ENCODE measurements at places on chromosomes 11 and 22.
A peak's percentile ranks its signal among the peaks of the same experiment; 100 is the strongest.

DNA sequence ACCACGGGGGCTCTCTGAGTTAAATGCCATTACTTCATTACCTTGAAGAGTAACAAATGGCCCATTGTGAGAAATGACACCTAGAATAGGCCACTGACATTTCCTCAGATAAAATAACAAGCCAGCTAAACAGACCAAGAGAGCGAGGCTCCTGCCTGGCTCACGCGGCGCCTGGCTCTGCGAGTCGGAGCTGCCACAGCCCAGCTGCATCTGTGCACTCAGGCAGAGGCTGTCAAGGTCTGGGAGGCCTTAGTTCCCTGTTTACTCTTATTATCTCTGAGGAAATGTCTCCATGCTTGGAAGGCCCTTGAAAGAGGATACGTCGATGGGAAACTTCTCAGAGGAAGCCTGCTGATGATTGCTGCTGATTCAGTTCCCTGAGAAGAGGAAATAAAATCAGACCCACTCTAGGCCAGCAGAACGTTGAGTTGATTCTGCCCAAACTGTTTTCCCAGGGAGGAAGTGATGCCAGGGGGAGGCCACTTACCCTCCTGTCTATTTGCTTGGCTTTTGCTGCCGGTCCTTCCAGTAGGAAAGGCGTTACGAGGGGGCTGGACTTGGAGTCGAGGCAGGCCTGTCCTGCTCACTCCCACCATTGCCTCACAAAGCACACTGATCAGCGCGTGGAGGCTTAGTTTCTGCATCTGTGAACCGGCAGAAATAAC is 208.8 kb downstream of the TBC1D22A start:
- DNase-seq: peak; percentile 53

- DNase-seq: peak; percentile 32
Observed at GRCh38 chr11:73402834-73403185, 26.6 kb downstream of the RELT start.

GRCh38 chr11:86523738-86524619 is 148.4 kb downstream of the ME3 start:
- no peak for DNase-seq

DNA sequence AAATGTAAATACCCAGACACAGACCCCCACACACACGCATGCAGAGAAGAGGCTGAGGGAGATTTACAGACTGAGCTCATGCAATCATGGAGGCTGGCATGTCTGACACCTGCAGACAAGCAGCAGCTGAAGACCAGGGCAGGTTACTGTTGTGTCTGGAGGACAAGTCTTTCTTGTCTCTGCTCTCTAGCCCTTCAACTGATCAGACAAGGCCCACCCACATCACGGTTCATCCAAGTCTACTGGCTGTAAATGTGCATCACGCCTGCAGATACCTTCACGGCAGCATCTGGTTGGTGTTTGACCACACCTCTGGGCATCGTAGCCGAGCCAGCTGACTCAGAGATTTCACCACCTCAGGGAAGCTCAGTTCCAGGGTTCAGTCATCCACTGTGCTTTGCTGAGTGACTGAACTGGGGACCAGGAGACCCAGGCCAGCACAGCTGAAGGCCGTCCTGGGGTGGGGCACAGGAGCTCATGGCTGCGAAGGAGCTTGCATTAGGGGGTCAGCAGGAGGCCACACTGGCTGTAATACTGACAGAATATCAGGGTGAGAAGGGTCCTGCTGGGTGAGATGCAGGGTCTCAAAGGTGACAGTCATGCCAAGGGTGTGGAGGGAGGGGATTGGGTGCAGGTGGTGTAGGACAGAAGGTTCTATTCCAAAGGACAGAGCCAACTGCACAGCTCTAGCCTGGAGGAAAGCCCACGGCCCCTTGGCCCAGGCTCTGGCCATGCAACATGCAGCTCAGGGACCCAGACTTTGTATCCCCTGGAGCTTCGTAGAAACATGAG is 304.9 kb downstream of the BRD1 start:
- DNase-seq: no peak

- no peak for DNase-seq
Observed at GRCh38 chr11:8531982-8532381, 62.0 kb downstream of the STK33 start.

- no peak for DNase-seq
Observed at GRCh38 chr11:60124802-60125432, 36.5 kb downstream of the MS4A2 start.

GRCh38 chr22:49381595-49382450 is 445.9 kb downstream of the BRD1 start:
- no peak for DNase-seq

DNA sequence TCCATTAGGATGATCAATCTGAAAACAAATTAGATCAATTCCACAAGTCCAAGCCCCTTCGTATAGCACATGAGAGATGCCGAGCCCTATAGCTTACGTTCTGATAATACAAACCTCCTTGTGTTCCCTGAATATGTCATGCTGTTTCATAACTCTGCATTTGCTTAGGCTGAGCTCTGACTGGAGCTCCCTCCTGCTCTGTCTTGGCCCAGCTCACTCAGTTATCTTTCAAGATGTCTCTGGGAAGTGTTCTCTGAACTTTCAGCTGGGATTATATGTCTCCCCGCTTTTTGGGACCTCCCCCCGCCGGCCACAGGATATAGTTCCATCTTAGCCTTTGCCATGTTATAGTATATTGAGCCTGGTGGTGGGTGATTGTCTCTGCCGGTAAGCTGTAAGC is 44.0 kb downstream of the FDX1 start:
- DNase-seq: no peak

DNA sequence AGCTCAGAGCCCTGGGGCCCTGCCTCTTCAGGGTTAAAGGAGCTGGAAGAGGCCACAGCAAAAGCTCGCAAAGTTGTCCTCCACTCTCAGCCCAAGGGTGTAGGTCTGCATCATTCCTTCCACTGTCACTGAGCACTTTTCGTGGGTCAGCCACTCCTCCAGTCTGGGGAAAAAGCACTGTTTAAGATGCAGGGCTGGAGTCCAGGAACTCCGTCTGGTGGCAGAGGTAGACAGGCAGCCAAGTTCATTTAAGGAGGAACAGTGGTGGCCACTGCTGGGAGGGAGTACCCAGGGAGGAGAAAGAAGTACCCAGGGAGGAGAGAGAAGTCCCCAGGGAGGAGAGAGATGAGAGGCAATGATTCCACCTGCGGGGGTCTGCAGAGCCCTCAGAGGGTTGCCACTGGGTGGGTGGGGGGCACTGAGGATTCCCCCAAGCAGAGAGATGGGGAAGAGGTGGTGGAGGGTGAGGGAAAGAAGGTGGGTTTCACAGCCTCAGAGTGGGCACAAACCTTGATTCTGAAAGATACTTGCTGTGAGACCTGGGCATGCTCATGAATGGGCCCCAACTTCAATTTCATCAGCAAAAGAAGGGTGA is 70.0 kb upstream of the B3GAT1 start:
- DNase-seq: no peak

DNA sequence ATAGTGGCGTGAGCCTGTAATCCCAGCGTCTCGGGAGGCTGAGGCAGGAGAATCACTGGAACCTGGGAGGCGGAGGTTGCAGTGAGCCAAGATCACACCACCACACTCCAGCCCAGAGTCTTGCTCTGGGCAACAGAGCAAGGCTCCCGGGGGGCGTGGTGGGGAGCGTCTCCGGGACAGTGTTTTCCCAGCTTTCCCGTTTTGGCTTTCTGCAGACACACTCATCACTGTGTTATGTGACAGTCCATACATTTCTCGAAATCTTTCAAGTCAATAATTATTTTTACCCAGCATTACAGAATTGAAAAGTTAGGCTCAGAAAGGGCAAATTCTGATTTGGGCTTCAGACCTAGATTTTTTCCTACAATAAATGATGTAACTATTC is 31.7 kb downstream of the NEAT1 start:
- DNase-seq: no peak

DNA sequence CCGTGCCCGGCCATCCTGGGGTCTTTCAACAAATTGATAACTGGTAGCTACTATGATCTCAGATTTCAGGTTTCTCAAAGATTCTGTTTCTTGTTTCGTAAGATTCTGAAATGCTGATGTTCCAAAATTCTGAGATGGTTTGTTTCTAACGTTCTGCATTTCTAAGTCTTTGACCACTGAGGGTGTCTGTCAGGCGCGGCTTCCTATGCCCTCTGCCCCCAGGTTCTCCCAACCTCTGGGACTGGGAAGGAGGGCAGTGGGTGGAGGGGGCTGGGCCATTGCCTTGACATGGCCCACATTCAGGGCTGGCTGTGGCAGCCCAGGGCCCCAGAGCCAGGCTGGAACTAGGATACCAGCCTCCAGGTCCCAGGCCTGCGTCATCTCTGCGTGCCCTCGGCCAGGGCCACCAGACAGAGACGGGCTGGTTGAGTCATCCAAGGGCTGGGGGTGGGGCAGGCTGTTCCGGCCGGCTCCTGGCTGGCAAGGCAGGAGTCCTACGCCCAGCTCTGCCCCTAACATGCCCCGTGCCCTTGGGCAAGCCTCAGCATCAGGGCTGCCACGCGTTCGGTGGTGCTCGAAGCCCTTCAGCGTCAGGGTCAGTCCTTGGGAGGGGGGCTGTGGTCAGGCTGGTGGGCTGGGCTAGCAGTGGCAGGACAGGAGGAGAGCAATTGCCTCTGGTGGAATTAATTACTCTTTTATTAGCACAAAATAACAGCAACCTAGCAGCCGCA is 5.2 kb downstream of the TMEM134 start:
- DNase-seq: no peak

DNA sequence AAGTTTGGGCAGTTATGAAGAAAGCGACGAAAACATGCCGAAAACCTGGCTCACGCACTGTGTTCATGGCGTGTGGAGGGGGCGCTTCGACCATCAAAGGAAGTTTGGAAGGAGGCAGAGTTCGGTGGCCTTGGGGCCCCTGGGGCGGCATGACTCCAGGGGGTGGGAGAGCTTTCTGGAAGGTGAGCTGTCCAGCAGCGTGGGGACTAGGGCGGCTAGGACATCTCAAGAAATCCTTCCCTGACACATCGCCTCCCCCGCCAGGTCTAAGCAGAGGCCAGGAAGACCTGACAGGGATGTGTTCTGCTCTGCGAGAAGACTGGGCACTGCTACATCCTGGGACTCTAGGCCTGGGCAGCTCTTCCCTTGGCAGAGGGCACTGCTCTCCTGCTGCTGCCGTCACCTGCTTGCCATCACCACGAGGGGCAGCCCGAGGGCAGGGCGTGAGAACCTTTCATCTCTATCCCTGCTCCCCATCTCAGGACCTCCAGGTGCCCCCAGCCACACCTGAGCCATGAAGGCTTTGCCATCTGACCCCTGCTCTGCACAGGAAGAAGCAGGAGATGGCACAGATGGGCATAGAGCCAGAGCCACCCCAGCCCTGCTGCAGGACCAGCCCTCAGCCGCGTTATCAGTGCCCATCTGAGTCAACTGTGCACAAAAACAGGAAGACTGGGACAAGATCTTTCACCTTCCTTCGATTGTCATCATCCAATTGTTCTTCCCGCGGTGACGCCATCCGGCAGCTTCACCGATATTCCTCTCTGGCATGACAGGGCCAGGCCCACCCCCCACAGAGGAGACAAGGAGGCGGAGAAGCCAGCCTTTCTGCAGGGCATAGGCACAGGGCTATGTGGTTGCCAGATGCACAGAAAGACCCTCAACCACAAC is 12.7 kb downstream of the LINC01488 start:
- no peak for DNase-seq

DNA sequence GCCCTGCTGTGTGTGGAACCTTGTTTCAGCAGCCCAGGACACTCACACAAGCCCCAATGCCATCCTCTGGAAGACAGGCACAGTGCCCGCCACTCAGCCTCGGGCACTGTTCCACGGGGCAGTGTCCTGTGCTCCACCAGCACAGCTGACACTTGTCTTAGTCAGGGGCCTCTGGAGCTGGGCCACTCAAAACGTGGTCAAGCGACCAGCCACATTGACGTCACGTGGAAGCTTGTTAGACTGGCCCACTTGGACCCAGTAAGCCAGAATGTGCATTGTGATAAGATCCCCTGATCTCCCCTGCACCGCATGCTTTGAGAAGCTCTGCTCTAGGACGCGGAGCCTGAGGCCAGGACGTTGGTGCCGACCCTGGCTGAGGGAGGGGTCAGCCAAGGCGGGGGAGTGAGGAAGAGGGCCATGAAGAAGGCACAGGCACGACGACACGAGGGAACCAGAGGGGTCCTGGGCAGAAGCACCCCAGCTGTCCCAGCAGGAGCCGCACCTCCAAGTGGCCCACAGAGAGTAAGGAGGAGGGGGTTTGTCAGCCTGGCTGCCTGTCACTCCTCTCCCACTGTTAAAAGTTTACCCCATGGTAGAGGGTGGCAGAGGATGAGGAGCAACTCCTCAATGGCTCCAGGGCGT is 64.6 kb downstream of the LINC01488 start:
- no peak for DNase-seq

GRCh38 chr11:83047515-83048225 is 24.0 kb downstream of the RAB30 start:
- peak; percentile 45 for DNase-seq

GRCh38 chr11:74492084-74492483 is 1.4 kb downstream of the LIPT2 start:
- no peak for DNase-seq

DNA sequence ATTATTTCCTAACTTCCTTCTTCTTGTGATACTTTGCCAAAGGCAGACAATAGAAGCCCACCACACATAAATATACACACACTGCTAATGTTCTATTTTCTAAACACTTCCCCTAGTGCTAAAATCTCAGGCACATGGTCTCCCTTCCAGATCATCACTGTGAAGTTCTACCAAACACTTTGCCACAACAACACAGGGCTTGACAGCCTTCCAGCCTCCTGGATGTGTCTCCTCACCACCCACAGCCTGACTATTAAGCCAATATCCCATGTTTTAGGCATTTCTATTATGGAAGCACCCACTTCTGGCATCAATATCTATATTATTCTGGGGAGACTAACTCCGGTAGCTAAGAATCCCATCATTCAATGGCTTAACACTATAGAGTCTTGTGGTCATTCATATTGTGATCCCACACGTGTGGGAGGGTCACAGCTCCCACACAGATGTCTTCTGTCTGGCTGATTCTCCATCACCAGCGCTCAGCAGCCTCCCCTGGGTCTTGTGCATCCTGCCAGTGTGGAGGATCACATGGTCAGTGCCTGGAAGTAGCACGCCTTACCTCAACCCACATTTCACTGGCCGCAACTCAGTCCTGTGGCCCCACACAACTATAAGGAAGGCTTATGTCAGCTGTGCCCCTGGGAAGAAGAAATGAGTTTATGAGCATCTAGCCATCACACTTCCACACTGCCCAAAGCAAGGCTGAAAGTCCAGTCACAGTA is 29.0 kb downstream of the SPATA19 start:
- DNase-seq: no peak

DNA sequence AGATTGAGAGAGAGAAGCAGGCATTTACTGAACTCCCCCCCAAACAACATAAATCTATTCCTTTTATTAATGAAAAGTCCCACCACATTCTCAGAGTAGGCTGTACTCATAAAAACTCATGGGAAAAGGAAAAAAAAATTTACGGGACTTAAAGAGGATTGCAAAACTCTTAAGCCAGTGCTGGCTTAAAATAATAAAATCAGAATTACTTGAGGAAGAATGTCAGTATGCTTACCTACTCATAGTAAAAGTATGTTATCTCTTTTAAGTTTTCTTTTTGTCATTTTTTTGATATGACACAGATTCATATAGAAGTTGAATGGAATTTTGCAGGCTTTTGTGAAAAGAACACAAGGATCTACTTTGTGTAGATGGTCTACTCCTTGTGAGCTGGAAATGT is 126.3 kb downstream of the LUZP2 start:
- no peak for DNase-seq

Data from NCI-H510A treated with DMSO at 0.1 percent for 48 hours (cell line).